Stimulated activated CD4-positive, alpha-beta T cell treated with anti-CD3 and anti-CD28 coated beads, Interleukin-1b, Interleukin-23, amount 100 ng/mL, for 1 hour (primary cell): ENCODE measurements at places on chromosomes 16 and 17.
A peak's percentile ranks its signal among the peaks of the same experiment; 100 is the strongest.

DNA sequence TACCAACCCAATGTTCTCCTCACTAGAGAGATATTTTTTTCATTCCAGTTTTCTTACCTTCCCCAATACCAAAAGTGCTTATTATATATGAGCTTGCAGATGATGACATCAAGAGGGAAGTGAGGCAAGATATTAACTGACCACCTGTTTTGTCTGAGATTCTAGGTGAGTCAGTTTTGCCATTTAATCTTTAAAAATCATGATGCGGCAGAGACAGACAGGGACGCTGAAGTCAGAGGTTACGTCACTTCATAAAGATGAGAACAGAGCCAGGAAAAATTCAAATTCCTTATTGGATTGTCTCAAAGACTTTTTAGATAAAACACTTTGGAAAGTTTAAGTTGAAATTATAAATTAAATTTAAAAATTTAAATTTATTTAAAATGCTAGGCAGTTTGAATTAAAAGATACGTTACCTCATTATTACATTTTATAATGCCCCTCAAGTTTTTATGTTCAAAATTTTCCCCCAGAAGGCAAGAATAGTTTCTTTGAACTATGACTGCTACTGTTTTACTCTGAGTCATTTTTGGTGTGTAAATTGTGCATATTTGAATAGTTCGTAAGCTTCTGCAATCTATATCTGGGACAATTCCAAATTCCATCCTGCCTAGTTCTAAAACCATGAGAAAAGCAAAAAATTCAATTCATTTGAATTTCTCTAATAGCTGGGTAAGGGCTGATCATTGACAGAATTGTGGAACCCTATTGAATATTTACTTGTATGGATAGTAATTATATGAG is 839.6 kb upstream of the GOT2 start:
- DNase-seq = no peak

GRCh38 chr16:68247932-68248331 is 2.8 kb downstream of the PLA2G15 start:
- DNase-seq = no peak

DNA sequence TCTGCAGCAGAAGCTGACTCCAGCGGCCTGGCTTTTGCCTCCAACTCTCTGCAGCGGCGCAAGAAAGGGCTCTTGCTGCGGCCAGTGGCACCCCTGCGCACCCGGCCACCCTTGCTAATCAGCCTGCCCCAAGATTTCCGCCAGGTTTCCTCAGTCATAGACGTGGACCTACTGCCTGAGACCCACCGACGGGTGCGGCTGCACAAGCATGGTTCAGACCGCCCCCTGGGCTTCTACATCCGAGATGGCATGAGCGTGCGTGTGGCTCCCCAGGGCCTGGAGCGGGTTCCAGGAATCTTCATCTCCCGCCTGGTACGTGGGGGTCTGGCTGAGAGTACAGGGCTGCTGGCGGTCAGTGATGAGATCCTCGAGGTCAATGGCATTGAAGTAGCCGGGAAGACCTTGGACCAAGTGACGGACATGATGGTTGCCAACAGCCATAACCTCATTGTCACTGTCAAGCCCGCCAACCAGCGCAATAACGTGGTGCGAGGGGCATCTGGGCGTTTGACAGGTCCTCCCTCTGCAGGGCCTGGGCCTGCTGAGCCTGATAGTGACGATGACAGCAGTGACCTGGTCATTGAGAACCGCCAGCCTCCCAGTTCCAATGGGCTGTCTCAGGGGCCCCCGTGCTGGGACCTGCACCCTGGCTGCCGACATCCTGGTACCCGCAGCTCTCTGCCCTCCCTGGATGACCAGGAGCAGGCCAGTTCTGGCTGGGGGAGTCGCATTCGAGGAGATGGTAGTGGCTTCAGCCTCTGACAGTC is 1.3 kb downstream of the PARD6A start:
- no peak for DNase-seq

DNA sequence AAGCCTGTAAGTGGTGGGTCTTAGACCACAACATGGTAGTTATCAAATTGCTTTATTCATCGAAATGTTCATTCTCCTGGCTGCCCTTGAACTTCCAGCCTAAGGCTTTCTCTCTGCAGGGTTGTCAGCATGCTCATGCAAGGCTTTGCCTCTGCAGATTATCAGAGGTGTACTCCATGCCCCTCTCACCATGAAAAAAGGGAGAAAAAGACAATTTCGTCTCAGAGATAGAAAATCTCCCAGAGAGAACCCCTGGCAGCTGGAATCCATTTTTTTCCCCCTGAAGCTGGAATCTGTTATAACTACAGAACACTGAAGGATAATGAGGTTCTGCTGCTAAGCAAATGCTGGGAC is 33.9 kb upstream of the METTL9 start:
- DNase-seq = no peak

GRCh38 chr16:11410376-11411058 is 65.3 kb downstream of the RMI2 start:
- DNase-seq = no peak

GRCh38 chr16:11481987-11482386 is 104.7 kb downstream of the LITAF start:
- no peak for DNase-seq

- no peak for DNase-seq
Observed at GRCh38 chr17:15973016-15973415, 26.5 kb downstream of the ZSWIM7 start.

- no peak for DNase-seq
Observed at GRCh38 chr16:76335180-76335974, 58.2 kb downstream of the CNTNAP4 start.

- DNase-seq = no peak
Observed at GRCh38 chr17:68182940-68183551, 64.8 kb upstream of the AMZ2 start.

GRCh38 chr16:50065241-50065623 is 538 bp upstream of the HEATR3 start:
- no peak for DNase-seq

- no peak for DNase-seq
Observed at GRCh38 chr17:6278376-6278775, 156.5 kb downstream of the AIPL1 start.

- DNase-seq = no peak
Observed at GRCh38 chr16:28829747-28830146, 6.9 kb downstream of the ATXN2L start.

DNA sequence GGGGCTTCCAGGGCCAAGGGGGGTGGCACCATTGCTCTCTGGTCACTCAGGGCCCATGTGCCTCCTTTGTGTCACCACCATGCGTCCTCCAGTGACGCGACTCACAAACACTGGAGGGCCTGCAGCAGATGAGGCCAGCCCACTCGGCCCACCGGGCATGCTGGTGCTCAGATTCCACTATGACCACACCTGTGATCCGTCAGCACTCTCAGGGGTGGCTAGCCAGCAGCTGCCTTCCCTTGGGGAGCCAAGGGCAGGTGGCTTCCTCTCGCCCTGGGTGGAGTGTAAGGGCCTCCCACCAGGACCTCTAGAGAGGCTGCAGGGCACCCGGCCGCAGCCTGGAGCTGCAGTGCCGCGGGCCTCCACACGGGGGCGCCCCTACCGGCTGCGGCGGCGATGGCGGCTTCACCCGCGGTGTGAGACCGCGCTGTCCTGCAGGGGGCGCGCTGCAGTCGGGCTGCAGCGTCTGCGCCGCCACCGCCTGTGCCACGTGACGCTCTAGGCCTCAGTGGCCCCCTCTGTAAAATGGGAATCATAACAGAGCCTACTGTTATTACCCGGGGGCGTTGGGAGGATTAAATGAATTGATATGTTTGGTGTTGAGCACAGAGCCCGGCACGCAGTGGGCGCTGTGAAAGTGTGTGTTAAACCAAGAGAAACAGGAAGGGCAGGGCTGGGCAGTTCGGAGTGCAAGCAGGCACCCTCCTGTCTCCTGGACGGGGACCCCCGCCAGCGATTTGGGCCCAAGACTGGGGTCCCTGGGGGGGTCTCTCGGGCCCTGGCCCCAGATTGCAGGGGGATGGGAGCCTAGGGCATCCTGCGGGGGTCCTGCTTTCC is 192.4 kb upstream of the GSE1 start:
- DNase-seq = peak; percentile 46

DNA sequence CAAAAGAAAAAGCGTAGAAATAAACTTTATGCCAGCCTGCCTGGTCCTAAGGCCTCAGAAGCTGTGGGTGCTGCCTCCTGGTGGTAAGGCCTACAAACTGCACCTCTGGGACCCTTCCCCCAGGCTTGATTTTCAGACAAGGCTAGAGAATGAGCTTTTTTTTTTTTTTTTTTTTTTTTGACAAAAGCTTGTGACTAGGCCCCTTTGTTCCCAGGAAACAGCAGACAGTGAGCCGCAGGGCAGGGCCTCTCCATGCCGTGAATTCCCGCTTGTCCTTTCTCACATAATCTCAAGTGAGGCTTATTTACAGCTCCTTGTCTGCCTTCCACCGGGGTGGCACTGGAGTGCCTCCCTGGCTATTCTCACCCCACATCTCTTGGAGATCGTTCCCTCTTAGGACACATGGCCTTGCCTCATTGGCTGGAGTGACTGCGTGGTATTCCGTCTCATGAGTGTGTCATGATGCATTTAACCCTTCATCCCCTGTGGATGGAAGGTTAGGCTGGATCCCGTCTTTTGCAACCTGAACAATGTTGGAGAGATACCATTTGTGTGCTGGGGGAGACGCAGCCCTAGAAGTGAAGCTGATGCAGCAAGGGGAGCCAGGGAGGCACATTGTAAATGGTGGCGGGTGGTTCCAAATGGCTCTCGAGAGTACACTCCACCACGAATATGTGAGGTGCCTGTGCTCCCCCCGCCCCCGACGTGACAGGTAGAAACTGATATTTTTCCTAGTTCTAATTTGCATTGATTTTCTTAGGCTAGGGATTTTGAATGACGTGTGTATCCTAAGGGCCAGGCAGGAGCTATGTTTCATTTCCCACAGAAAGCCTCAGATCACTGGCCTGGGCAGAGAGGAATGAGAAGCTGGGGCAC is 49.6 kb downstream of the USP22 start:
- peak; percentile 46 for DNase-seq

- DNase-seq = no peak
Observed at GRCh38 chr16:7351610-7352510, 19.2 kb downstream of the RBFOX1 start.

- no peak for DNase-seq
Observed at GRCh38 chr17:34443619-34444469, 80.8 kb upstream of the CCL1 start.

DNA sequence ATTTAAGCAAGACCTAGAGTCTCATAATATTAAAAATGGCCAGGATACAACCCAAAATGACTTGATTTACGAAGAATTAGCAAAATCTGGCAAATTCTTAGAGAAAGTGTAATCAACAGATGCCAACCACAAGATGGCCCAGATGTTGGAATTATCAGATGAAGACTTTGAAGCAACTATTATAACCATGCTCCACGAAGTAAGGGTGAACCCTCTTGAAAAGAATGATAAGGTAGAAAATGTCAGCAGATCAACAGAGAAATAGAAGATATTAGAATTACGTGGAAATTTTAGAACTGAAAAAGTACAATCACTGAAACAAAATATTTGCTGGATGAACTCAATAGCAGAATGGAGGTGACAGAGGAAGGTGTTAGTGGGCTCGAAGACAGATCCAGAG is 50.1 kb upstream of the CLEC19A start:
- no peak for DNase-seq

GRCh38 chr17:37849617-37849972 is 74.6 kb upstream of the TBC1D3K start:
- no peak for DNase-seq

- no peak for DNase-seq
Observed at GRCh38 chr17:2551493-2551892, 39.8 kb upstream of the METTL16 start.

- DNase-seq = no peak
Observed at GRCh38 chr16:31148281-31148728, 1.6 kb downstream of the PRSS36 start.

GRCh38 chr17:61458421-61459141 is 6.4 kb downstream of the TBX4 start:
- DNase-seq = no peak

- no peak for DNase-seq
Observed at GRCh38 chr16:28899882-28900590, 21.7 kb downstream of the ATP2A1 start.

GRCh38 chr16:12659871-12660270 is 143.8 kb downstream of the CPPED1 start:
- DNase-seq = no peak

DNA sequence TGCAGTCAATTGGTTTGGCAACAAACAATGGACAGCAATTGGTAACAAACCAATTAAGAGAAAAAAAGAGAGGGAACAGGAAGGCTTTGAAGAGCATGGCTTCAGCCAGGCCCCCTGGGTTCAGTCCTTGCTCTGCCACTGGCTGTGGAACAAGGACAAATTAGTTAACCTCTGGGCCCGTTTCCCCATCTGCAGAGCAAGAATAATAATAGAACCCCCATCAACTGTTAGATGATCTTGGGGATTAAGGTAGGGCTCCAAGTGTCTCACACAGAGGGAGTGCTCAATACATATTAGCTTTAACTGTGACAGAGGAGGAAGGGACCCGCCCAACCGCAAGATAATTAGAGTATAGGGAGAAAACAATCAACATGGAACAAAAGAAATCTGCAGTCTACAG is 55.2 kb downstream of the PECAM1 start:
- no peak for DNase-seq

DNA sequence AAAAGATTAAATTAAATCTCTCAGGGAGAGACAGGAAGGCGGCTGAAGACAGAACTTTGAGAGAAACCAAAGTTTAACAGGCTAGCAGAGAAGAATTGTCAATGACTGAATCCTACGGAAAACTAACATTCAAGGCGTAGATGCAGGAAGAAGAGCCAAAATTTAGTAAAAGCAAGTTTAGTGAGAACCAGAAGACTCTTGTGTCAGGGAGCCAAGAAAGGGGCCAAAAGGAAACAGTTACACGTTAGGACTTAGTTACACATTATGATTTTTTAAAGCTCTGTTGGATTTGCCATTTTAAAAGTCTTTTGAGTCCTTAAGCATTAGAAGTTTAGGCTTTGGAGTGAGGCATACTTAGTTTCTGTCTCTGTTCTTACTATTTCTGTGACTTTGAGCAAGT is 164.6 kb downstream of the CHD9 start:
- DNase-seq = no peak

DNA sequence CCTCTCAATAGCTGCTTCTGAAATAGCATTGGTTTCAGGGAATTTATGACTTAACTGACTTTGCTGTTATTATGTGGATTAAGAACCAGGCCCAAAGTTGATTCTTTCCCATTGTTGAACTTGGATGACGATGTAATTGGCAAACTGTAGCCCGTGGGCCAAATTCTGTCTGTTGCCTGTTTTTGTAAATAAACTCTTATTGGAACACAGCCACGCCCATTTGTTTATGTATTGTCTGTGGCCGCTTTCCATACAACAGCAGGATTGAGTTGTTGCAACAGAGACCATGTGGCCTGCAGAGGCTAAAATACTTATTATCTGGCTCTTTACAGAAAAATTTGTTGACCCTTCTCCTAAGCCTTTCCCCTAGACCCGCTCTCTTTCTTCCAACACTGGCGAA is 31.6 kb downstream of the NTN1 start:
- DNase-seq = no peak

DNA sequence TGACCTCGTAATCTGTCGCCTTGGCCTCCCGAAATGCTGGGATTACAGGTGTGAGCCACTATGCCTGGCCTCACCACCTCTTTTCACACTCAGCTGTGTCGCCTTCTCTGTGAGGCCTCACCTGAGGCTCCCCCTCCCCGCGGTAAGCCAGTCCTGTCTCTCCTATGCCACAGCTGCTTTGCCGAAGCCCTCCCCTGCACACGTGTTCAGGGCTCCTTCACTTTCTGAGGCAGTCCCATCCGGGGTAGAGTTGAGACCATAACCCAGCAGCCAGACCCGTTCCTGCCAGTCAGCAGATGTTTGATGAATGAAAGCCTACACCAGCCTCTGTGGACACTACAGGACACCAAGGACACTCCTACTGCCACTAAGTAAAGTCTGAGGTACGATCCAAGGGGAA is 10.6 kb downstream of the USP7 start:
- no peak for DNase-seq

GRCh38 chr16:69474408-69474807 is 50.0 kb downstream of the CYB5B start:
- DNase-seq = no peak
